Endothelial cell (in vitro differentiated cells): ENCODE measurements at places on chromosomes 12 and 14. TPM values are rescaled to one million over a fixed set of nuclear protein-coding genes. Genes with fewer than 3 reads are reported as not detected.
A peak's percentile ranks its signal among the peaks of the same experiment; 100 is the strongest.

The PLA2G1B gene
- total RNA-seq, result not detected

The LRRC9 gene
- 0.38 TPM for total RNA-seq

The NXPH4 gene
- not detected for total RNA-seq

The USP5 gene
- 119 TPM for total RNA-seq

The FAM222A gene
- 14.2 TPM for total RNA-seq

- H3K27me3 ChIP-seq, result peaks cover 7% of the 10 kb centered on the region
- no peak for DNase-seq
- no peak overlapping the region for H3K27ac ChIP-seq
- peaks cover 15% of the 10 kb centered on the region for H3K36me3 ChIP-seq
- H3K4me3 ChIP-seq, result no peak overlapping the region
These were observed 129.5 kb downstream of the SLC38A6 start for GRCh38 chr14:61110316-61111082.

DNA sequence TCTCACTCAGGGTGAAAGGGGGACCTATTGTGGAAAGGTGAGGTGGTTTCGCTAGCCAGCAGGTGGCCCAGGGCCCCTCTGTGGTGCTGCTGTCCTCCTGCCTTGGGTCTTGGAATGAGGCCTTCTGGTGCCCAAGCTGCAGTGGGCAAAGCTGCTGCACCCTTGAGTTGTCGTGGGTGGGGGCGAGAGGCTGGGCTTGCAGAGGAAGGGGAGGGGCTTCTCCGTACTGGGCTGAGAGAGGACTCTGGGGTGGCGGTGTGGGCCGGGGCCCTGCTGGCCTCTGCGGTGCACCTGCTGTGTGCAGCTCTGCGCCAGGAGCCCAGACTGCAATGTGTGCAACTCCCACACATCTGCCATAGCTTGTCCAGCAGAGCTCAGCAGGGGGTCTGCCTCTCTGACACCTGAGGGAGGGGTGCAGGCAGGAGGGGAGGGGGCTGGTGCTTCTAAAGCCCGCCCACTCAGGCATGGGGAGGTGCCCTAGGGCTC is 145.8 kb downstream of the KIF26A start:
- H3K27ac ChIP-seq, result no peak overlapping the region
- peaks cover 4% of the 10 kb centered on the region for H3K27me3 ChIP-seq

GRCh38 chr12:70052476-70052875 is 190.8 kb upstream of the CNOT2 start:
- H3K27ac ChIP-seq, result no peak overlapping the region
- H3K4me1 ChIP-seq, result peaks cover 13% of the 10 kb centered on the region

GRCh38 chr14:74459976-74460375 is 33.1 kb downstream of the NPC2 start:
- peaks cover 30% of the 10 kb centered on the region for H3K4me1 ChIP-seq
- no peak for DNase-seq
- peak overlapping the region; percentile 88 for H3K27ac ChIP-seq
- peak overlapping the region; percentile 37 for H3K4me3 ChIP-seq

DNA sequence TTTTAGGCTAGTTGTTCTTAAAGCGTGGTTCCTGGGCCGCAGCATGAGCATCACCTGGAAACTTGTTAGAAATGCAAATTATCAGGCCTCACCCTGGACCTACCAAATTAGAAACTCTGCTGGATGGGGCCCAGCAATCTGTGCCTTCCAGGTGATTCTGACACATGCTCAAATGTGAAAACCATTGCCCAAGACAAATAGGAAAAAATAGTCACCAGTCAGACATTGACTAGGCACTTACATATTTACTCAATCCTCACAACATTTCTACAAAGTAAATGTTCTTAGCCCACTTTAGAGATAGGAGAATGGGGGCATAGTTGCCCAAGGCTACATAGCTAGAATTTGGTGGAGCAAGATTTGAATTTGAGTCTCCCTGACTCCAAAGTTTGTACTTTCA is 3.3 kb downstream of the CELA1 start:
- H3K27ac ChIP-seq, result no peak overlapping the region
- peaks cover 8% of the 10 kb centered on the region for H3K27me3 ChIP-seq
- H3K36me3 ChIP-seq, result peaks cover 3% of the 10 kb centered on the region
- no peak overlapping the region for H3K4me3 ChIP-seq
- peaks cover 12% of the 10 kb centered on the region for H3K4me1 ChIP-seq

DNA sequence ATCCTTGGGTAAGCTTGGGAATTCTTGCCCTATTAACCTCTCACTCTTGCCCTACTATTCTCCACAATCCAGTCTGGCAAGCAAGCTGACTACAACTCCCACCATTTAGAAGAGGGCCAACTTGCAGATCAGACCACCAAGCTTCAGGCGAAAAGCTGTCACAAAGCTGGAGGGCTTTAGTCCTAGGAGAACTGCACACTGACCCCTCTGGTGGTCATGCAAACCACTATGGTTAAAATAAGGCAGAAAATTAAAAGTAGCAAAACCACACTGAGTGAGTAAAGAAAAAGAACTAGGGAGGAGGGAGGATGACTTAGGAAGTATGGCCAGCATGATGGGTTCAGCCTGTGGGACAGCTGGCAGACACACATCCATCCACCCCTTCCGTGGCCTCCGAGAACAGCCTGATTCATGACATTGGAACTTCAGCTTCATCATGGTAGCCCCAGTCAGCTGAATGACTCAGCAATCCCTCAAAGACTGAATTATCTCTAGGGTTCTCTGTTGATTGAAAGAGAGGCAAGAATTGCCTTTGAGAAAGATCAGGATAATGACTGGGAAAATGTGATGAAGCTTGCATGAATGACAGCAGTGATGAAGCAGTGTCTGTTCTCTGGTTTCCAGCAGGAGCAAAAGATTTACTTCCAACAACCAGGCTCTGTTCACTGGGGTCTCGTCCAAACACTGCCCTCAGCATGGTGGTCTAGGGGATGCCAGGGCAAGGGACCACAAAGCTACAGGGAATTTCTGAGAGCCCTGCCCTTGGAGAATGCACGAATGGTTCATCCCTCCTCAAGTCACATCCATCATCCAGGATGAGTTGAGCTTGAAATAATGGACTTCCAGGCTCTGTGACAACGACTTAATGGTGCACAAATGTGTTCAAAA is 24.4 kb downstream of the PITPNM2 start:
- DNase-seq, result no peak
- no peaks in the 10 kb centered on the region for H3K36me3 ChIP-seq
- no peaks in the 10 kb centered on the region for H3K4me1 ChIP-seq
- H3K27ac ChIP-seq, result no peak overlapping the region
- no peak overlapping the region for H3K4me3 ChIP-seq

DNA sequence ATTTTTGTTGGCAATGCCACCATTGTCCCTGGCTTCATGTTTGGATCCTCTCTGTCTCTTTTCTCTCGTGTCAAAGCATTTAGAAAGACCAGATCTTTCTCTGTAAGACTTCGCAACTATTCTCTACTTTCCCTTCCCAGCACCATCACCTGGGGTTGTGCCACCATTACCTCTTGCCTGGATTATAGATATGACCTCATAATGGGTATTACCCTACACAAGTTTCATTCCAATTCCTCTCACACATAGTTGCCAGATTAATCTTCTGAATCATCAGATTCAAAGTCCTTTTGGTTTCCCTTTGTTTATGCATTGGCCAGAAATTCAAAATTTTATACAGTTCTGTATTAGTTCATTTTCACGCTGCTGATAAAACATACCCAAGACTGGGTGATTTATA is 27.2 kb upstream of the DHRS2 start:
- H3K4me1 ChIP-seq, result peaks cover 2% of the 10 kb centered on the region
- H3K27ac ChIP-seq, result no peak overlapping the region
- peaks cover 4% of the 10 kb centered on the region for H3K36me3 ChIP-seq
- no peak for DNase-seq
- no peak overlapping the region for H3K4me3 ChIP-seq

DNA sequence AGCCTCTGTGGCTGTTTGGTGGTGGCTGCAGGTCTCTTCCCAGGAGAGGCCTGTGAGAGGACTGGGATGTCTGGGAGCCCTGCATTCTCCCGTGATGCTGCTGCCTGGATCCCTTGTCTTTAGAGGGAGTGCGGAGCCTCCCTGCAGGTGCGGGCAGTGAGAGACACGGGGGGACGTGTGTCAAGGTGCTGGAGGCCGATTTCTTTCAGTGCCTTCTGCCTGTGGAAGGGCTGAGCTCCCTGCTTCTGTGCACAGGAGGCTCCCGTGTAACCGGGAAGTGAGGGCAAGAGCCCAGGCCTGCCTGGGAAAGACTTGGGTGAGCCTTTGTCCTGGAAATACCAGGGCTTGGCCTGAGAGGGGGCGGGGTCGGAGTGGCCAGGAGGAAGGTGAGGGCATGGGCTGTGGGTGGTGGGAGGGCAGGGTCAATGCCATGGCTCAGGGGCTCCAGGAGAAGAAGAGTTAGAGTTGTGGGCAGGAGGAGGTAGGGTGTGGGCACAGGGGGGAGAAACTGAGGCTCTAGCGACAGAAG is 372.2 kb downstream of the TMEM121 start:
- DNase-seq, result no peak
- no peak overlapping the region for H3K4me3 ChIP-seq
- H3K27ac ChIP-seq, result no peak overlapping the region
- H3K36me3 ChIP-seq, result peaks cover 9% of the 10 kb centered on the region

GRCh38 chr12:69173368-69173767 is 66.0 kb upstream of the CPSF6 start:
- H3K27me3 ChIP-seq, result peaks cover 2% of the 10 kb centered on the region
- H3K4me1 ChIP-seq, result peaks cover 7% of the 10 kb centered on the region
- H3K36me3 ChIP-seq, result no peaks in the 10 kb centered on the region
- no peak overlapping the region for H3K27ac ChIP-seq
- DNase-seq, result no peak
- H3K4me3 ChIP-seq, result no peak overlapping the region

DNA sequence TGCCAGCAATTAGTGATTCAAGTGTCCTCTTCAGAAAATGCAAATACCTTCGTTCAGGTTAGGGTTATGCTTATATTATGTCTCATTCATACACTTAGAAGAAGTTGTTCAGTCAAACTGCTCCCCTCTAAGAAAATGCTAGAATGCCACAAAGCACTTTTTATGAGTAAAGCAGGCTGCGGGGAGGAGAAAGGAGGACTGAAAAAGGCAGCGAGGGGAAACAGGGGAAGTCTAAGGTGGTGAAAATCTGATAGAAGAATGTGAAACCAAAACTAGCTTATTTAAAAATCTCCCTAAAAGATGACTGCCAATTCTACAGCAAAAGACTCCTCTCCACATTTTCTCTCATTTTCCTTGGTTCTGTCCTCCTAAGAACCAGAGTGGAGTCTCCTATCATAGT is 70.1 kb downstream of the PRKD1 start:
- no peak for DNase-seq
- H3K27ac ChIP-seq, result no peak overlapping the region
- H3K27me3 ChIP-seq, result no peaks in the 10 kb centered on the region
- H3K36me3 ChIP-seq, result peaks cover 10% of the 10 kb centered on the region

- H3K27me3 ChIP-seq, result peaks cover 12% of the 10 kb centered on the region
- H3K4me1 ChIP-seq, result peaks cover 12% of the 10 kb centered on the region
- H3K36me3 ChIP-seq, result no peaks in the 10 kb centered on the region
These were observed at the start of gene NFE2 for GRCh38 chr12:54300732-54301427. Gene NFE2, minus strand, starts transcription at chr12:54301015. Its CDS starts 5,767 bp downstream, at chr12:54295248.

DNA sequence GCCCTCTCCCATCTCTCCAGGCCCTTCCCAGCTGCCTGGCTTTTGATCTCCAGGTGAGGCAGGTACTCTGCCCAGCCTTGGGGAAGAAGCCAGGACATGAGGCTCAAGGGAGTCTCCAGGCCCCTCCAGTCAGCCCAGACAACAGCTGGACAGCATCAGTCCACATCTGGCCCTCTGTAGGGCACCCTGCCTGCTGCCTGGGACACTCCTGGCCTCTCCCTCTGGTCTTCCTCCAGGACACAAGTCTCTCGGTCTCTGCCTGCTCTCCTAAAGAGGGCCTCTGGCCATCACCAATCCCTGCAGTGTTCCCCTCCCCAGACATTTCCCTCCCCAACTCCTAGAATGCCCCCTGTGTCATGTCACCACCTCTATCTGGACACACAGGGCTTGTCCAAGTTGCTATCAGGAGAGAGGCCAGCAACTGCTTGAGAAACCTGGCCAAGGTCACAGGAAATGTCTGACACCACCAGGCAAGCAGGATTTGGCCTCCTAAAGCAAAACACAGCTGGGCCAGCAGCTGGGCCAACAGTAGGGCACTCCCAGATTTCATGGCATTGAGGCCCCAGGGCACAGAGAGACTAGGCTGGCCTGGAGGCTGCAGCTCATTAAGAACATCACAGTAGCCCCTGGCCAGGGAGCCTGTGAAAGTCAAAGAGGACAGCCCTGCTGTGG is 29.0 kb downstream of the LTBP2 start:
- no peak overlapping the region for H3K4me3 ChIP-seq
- H3K27me3 ChIP-seq, result peaks cover 18% of the 10 kb centered on the region
- peaks cover 11% of the 10 kb centered on the region for H3K4me1 ChIP-seq
- no peak for DNase-seq
- H3K27ac ChIP-seq, result no peak overlapping the region
- H3K36me3 ChIP-seq, result peaks cover 6% of the 10 kb centered on the region

DNA sequence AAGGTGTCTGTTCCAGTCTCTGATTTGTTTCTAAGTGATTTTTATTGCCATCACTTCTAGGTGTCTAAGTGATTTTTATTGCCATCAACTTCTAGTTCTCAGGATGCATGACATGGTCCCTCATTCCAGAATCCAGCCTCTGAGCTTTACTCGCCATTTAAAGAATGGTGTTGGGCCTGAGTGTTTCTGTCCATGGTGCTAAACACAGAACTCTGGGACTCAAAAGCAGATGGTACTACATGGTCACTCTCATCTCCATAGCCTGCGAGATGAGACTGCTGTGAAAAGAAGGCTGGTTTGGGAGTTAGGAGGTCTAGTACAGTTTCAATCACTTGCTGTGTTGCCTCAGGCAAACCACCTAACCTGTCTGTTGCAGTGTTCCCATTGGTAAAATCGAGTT is 276.6 kb downstream of the NRXN3 start:
- H3K4me3 ChIP-seq, result no peak overlapping the region
- H3K4me1 ChIP-seq, result no peaks in the 10 kb centered on the region
- H3K27me3 ChIP-seq, result peaks cover 2% of the 10 kb centered on the region
- peak; percentile 39 for DNase-seq

- peaks cover 68% of the 10 kb centered on the region for H3K4me1 ChIP-seq
- no peak overlapping the region for H3K4me3 ChIP-seq
- H3K36me3 ChIP-seq, result peaks cover 3% of the 10 kb centered on the region
- peak overlapping the region; percentile 61 for H3K27ac ChIP-seq
These were observed 58.6 kb downstream of the ZFP36L1 start for GRCh38 chr14:68734231-68734732.

GRCh38 chr12:53213348-53213747 is 6.3 kb upstream of the ITGB7 start:
- no peak overlapping the region for H3K4me3 ChIP-seq
- H3K27ac ChIP-seq, result no peak overlapping the region
- peak; percentile 91 for DNase-seq
- H3K27me3 ChIP-seq, result peaks cover 20% of the 10 kb centered on the region
- H3K4me1 ChIP-seq, result peaks cover 52% of the 10 kb centered on the region

- H3K27ac ChIP-seq, result no peak overlapping the region
- peaks cover 1% of the 10 kb centered on the region for H3K27me3 ChIP-seq
- no peaks in the 10 kb centered on the region for H3K4me1 ChIP-seq
- DNase-seq, result no peak
- no peaks in the 10 kb centered on the region for H3K36me3 ChIP-seq
These were observed 111.0 kb downstream of the BEGAIN start for GRCh38 chr14:100476012-100476822.

GRCh38 chr12:57735952-57736740 is 2.4 kb downstream of the AGAP2 start:
- peaks cover 34% of the 10 kb centered on the region for H3K27me3 ChIP-seq
- peak; percentile 61 for DNase-seq
- peak overlapping the region; percentile 90 for H3K4me3 ChIP-seq
- peak overlapping the region; percentile 94 for H3K27ac ChIP-seq

- H3K27me3 ChIP-seq, result peaks cover 2% of the 10 kb centered on the region
- no peaks in the 10 kb centered on the region for H3K36me3 ChIP-seq
- DNase-seq, result no peak
- H3K4me1 ChIP-seq, result no peaks in the 10 kb centered on the region
These were observed 67.0 kb downstream of the ARF6 start for GRCh38 chr14:49959822-49960408.
